WTC11 (cell line): ENCODE measurements at places on chromosomes 6 and 20. TPM values are rescaled to one million over a fixed set of nuclear protein-coding genes. Genes with fewer than 3 reads are reported as not detected.

GRCh38 chr20:58155148-58155925, 73.1 kb downstream of the ANKRD60 start:
- H3K4me1 ChIP-seq = peaks cover 7% of the 10 kb centered on the region
- peaks cover 18% of the 10 kb centered on the region for H3K27me3 ChIP-seq
- no peak for DNase-seq
- no peak overlapping the region for H3K4me3 ChIP-seq
- no peaks in the 10 kb centered on the region for H3K36me3 ChIP-seq
- no peak overlapping the region for H3K27ac ChIP-seq

- H3K36me3 ChIP-seq = no peaks in the 10 kb centered on the region
- H3K4me3 ChIP-seq = no peak overlapping the region
- H3K27me3 ChIP-seq = peaks cover 30% of the 10 kb centered on the region
- H3K27ac ChIP-seq = no peak overlapping the region
- DNase-seq = no peak
- peaks cover 30% of the 10 kb centered on the region for H3K4me1 ChIP-seq
Measured at GRCh38 chr6:119352001-119352400, 2.4 kb upstream of the MAN1A1 start.

Gene CCN2
- total RNA-seq = 67.8 to 75.9 TPM (median 74.7 TPM) in 3 replicates

Gene SLC17A9
- total RNA-seq = 26.2 to 41.7 TPM (median 30.8 TPM) in 3 replicates
